Lower lobe of right lung (tissue), 2 donors: ENCODE measurements at places on chromosomes 5 and 9.

DNA sequence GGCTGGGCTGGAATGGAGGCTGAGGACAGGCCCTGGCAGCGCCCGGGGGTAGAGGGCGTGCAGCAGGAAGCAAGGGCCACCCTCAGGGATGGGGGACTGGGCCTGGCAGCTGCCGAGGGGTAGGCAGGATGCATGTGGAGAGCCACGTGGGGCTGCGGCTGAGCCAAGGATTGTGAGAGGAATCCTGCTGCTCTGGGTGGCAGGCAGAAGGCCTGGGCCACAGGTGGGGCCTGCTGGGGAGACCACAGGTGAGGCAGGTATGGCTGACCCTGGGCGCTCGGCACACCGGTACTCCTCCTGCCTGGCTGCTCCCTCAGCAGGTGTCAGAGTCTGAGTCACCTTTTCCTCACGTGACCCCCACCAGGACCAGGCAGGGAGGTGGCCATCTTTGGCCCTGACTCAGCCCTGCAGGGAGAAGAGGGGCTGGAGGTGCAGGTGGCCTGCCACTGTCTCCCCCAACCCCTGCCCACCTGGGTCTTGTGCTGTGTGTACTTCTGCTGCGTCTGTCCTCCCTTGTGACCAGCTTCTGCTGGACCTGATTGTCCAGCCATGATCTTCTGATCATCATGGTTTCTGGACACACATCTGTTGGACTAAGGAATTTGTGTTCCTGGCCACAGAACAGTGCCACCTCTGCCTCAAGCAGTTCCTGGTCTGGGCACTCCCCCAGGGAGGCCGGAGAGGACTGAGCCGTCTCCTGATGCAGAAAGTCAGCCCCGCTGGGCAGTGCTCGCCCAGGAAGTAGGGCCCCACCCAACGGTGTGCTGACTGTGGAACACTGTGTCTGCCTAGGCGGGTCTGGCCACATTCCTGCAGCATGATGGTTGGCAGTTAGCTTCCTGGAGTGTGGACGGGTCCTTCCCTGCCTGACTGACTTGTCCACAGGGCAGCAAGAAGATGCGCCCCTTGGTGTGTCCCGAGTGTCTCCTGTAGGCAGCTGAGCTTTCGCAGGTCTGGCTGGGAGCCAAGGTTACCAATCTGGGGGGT, 6.4 kb downstream of the ARRDC1 start:
- DNase-seq, result peak; percentile 94

- DNase-seq, result no peak
Measured at GRCh38 chr5:139513852-139514485, 31.4 kb upstream of the STING1 start.

GRCh38 chr5:102069974-102070373, 226.1 kb downstream of the SLCO4C1 start:
- DNase-seq, result no peak

- no peak for DNase-seq
Measured at GRCh38 chr9:73434826-73435225, 283.2 kb downstream of the ANXA1 start.

DNA sequence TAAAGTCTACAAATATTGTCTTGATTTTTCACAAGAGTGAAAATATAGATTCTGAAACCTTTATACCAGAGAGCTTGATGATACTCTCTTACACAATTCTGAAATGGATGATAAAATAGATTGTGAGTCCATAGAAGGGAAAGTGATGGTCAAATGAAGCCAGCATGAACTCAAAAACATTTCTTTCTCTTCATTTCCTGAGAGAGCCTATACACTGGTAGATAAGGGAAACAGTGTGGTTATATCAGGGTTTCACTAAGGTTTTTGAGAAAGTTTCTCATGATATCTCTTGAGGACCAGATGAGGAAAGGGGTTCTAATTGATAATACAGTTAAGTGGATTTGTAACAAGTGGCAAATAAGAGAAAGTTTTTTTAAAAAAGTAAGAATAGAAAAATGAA, 254.1 kb downstream of the PJA2 start:
- DNase-seq, result no peak

- no peak for DNase-seq
Measured at GRCh38 chr5:33966805-33967204, 17.7 kb downstream of the SLC45A2 start.

- DNase-seq, result no peak
Measured at GRCh38 chr9:36174731-36175130, 5.5 kb downstream of the CCIN start.

DNA sequence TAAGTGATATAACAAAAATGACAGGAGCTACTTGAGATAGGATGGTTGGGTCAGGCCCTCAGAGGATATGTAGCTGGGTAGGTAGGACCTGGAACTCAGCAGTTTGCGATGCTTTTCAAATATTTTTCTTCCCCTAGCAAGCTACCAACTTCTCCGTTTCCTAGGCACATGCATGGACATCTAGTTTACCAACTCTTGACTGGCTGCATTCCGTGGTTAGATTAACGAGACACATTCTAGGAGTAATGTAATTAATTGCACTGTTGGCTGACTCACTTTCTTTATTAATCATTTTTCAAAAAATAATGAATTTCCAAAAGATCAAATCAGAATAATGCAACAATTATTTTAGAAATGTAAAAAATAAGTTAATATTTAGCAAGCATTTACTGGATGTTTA, 95.9 kb downstream of the MACIR start:
- DNase-seq, result no peak

DNA sequence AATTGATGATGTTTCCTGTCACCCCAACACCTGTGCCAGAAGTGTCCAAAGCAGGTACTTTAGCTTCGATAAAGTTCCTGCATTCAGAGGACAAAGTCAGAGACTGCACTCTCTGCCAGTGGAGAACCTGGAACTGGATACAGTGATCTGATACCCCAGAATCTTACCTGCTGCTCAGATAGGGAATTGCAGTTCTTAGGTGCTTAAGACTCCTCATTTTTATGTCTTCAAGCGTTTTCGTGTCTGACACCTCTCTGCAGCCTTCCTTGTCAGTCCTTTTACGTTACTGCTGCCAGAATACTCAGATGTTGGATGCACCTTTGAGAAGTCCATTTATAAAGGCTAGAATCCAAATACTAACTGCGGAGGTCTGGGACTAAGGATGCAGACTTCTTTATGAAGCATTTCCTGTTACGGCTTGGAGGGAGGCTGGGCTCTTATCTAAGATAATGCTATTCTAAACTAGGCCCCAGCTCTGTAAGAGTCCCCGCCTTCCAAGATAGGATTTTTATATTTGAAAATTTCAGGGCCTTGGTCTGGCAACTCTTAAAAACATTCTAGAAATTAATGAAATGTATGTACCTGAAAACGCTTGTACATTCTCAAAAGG, 1.9 kb downstream of the ISOC1 start:
- DNase-seq, result no peak

DNA sequence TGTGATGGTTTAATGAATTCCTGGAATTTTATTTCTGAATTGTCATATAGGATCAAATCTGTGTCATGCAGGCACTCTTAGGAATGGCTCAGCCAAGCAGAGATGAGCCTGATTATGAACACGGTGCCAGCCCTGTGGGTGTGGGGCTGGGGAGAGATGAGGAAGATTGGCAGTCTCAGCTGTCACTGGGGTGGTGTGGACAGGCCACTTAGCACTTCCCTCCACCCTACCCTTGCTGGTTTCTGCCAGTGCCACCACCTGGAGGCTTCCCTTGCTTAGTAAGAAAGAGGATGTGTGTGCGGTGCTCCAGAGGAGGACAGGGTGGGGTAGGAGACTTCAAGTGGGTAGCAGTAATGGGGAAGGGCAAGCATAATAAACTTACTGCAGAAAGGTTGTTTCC, 226.6 kb downstream of the CD180 start:
- DNase-seq, result no peak

DNA sequence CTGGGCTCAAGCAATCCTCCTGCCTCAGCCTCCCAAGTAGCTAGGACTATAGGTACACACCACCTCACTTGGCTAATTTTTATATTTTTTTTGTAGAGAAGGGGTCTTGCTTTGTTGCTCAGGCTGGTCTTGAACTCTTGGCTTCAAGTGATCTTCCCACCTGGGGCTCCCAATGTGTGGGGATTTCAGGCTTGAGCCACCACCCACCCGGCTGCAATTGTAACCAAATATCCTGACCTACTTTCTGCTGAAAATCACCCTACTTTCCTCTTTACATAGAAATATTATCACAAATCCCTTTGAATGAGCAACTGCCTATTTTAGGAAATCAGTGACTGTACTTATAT, 59.6 kb upstream of the ZNF608 start:
- DNase-seq, result no peak

DNA sequence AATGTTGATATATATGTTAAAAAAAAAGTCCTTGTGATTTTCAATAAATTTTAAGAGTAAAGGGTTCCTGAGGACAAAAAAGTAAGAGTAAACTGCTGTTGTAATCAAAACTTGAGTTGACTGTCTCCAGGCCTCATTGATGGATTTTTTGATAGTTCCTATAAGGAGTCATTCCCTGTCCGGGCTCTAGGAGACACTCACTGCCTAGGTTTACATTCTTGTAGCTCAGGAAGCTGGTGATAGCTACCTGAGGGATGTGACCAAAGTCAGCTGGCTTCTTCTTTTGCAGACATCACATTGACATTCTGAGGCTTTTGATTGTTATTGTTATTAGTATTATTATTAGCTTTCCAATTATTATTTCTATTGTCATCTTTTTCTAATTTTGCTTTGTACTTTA, 116.5 kb upstream of the FBXL7 start:
- DNase-seq, result no peak

DNA sequence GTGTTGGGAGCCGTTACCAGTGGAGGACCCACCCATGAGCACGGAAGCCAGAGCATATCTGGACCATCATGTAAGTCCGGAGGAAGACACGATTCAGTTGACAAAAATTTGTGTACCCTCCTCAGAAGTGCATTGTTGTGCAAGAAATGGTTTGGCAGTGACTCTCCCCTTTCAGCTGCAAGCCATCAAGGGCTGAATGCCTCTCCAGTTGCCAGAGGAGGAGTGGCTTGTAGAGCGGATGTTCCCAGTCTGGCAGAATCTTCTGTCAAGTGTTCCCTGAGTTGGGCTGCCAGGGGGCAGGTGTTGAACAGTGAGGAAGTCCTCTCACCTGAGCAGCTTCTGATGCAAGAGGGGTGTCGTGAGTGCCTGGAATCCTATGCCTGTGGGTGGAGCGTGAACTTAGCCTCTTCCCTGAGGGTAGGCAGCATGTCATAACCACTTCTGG, 27.6 kb upstream of the CDKN2AIPNL start:
- peak; percentile 88 for DNase-seq

- no peak for DNase-seq
Measured at GRCh38 chr5:178434016-178434761, 156.0 kb downstream of the COL23A1 start.

DNA sequence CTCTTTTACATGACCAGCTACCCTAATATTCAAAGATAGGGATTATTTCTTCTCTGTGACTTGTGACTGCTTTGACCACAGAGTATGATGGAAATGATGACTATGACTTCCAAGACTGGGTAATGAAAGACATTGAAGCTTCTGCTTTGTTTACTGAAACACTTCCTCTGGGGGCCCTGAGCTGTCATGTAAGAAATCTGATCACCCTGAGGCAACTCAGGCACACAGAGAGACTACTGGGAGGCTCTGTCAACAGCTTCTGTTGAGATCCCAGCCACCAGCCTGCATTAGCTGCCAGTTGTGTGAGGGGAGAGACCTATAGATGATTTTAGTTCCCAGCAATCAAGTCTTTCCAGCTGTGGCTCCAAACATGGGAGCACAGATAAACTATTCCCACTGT, 76.5 kb downstream of the KCTD16 start:
- DNase-seq, result no peak

GRCh38 chr9:137647096-137647714, 28.4 kb downstream of the EHMT1 start:
- DNase-seq, result no peak

- no peak for DNase-seq
Measured at GRCh38 chr5:129372025-129372424, 88.1 kb upstream of the ADAMTS19 start.

DNA sequence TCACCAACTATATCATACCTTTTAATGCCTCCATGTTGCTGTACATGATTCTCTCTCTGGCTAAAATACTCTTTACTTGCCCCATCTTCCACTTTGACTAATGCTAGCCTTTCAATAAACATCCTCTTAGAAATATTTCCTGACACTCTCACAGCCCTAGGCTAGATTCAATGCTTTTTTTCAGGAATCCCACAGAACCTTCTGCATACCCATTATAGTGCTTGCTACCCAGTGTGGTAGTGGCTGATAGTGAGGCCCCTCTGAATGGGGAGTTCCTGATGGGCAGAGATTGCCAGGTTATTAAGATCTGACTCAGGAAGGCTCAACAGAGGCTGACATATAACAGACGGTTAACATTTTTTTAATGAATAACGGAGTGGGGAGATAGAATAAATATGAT, 11.6 kb downstream of the SSBP2 start:
- no peak for DNase-seq

GRCh38 chr9:120603591-120603990, 23.6 kb upstream of the CDK5RAP2 start:
- no peak for DNase-seq

DNA sequence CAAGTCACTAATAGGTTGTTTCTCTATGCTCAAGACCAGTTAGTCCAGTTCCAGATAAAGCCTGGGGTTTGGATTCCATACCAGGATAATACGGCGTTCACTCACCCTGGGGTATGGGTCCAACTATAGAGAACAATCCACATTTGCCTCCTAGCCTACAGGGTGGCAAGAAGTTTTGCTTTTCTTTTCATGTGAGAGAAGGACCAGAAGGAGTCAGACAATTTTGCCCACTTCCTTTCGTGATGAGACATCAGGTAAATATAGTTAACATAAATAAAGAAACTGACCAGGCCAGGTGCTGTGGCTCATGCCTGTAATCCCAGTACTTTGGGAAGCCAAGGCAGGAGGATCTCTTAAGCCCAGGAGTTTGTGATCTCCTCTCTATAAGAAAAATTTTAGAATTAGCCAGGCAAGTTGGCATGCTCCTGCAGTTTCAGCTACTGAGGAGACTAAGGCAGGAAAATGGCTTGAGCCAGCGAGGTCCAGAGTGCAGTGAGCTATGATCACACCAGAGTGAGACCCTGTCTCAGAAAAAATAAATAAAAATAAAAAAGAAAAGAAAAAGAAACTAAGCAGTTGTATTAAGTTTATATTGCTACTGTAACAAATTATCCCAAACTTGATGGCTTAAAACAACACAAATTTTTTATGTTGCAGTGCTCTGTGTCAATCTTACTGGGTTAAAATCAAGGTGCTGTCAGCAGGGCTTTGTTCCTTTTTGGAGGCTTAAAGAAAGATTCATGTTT, 7.5 kb upstream of the REEP5 start:
- DNase-seq, result no peak
